Natural killer cell treated with Interleukin-12 subunit alpha and Interleukin-12 subunit beta and Interleukin-15 and Interleukin-18, amount 100 ng/mL, for 72 hours (primary cell): ENCODE measurements at places on chromosomes 1 and 21. TPM values are rescaled to one million over a fixed set of nuclear protein-coding genes. Genes with fewer than 3 reads are reported as not detected.

Gene DISP1
- total RNA-seq: 2.9 TPM

Gene ARHGEF11
- total RNA-seq: 1.0 TPM

Gene EPHB2
- total RNA-seq: not detected

Gene TRIM67
- total RNA-seq: not detected

Gene IFI44
- 10.0 TPM for total RNA-seq

Gene SIPA1L2
- 2.4 TPM for total RNA-seq

Gene ARHGAP29
- not detected for total RNA-seq
